ENCODE measurements at places on chromosomes 3 and 15.
A peak's percentile ranks its signal among the peaks of the same experiment; 100 is the strongest.

DNA sequence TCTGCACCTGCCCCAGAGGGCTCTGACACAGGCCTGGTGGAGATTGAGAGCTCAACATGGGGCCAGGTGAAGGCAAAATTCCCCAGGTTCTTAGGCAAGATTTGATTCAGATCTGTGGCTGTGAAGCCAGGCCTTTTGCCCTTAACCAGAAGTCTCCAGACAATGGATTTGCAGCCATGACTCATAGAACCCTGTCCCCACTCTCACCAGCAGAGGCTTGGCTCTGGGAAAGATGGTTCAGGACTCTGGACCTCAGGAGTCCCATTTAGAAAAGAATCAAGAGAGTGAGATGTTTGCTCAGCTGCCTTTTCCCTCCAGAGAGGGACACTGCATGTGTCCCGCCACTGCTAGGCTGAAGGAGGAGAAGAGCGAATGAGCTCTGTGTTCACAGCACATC, 361.4 kb upstream of the ICE2 start:
- no peak for DNase-seq

DNA sequence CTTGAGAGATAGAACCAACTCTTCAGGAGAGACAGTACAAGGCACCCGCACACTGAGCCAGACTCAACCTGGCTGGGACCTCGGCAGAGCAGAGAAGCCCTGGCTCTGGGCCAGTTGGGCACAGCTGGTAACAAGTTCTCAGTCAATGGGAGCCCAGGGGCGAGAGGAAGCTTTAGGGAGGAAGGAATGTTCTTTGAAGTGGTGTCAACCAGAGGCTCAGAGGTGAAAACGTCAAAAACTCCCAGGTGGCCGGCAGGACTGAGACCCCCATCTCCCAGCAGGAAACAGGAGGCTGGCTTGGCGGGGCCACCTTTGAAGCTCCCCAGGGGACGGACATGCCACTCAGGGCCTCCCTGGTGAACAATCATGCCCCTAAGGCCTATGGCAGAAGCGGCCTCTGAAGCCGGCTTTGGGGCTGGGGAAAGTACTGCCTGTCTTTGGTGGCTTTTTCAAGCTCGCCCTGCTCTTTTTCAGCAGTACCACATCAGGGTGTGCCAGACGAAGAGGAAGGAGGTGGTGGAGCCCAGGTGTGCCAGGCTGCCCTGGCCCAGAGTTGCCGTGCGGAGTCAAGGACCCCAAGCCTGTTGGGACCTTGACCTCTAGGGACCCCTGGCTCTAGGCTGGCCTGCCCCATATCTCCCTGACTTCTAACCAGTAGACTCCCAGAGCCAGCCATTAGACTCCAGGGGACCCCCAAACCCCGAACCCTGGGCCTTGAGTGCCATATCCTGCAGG, 16.7 kb upstream of the TBC1D21 start:
- no peak for DNase-seq

- no peak for DNase-seq
Observed at GRCh38 chr3:149619136-149619535, 38.7 kb downstream of the WWTR1 start.

GRCh38 chr3:53675022-53675697, 171.1 kb downstream of the CHDH start:
- no peak for DNase-seq

- no peak for DNase-seq
Observed at GRCh38 chr3:99325402-99325801, 313.0 kb upstream of the COL8A1 start.

DNA sequence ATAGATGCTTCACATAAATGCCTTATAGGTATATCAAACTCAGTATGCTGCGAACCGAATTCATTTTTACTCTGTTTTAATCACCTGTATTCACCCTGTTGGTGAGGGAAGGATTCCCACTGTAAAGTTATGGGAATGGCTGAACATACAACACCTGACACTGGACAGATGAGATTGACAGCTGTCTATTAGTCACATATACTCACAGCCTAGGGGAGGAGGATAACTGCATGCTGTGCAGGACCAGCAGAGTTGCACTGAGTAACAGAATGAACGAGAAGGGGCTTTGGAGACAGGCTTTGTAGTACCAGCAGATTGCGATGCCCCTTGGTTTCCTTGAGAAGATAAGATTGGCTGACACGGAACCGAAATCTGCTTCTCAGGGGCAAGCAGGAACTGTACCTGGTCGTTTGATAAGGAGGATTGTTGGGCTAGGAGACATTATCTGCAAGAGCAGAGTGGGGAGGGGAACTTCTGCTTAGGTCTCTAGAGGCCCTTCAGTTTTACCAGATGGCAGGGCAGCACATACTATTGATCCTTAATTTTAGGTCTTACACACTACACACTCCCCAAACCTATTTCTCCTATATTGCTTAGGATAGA, 43.5 kb upstream of the SLC22A13 start:
- DNase-seq: no peak

DNA sequence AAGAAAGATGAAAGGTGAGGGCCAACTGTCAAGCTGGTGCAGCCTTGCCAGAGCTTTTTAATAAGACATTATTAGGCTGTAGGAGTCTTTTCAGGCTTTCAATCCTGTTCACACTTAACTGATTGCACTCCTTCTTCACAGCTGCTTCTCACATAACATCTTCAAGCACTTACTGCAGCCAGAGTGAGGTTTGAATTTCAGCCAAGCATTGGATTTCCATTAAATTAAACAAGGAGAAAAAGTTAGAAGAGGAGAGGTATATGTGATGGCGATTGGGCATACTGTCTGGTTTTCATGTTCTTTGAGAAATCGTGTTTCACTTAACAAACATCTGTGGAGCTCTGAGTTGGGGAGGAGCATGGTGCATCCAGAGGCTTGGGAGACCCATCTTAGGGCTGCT, 392.8 kb upstream of the LRRC3B start:
- DNase-seq: no peak

GRCh38 chr15:78571382-78571781, 6.1 kb downstream of the CHRNA5 start:
- no peak for DNase-seq

- no peak for DNase-seq
Observed at GRCh38 chr3:194928831-194929577, 243.3 kb downstream of the FAM43A start.

DNA sequence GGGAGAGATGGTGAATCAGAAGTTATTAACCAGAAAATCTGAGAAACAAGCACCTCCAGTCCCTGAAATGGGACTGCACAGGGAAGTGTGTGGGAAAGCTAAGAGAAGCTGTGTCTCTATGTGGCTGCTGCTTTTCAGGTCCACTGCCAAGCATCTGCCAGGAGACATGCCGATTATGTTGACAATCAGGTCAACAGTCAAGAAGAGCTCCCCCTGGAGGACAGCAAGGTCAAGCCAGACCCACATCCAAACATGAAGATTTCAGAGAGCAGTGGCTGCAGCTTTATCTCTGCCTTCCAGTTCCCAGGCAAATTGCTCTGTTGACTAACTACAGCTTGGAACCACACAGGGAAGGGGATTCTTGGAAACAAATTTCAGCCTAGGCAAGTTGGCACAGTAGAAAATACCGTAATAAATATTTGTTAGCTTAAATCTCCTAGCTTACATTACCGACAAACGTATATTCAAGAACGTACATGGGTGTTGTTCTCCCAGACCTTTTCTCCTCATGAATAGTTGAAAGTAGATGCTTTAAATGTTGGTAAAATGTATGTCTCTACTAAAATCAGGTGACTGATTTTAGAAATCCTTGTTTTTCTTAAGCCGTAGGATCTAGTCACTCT, 394.5 kb upstream of the RARB start:
- no peak for DNase-seq

DNA sequence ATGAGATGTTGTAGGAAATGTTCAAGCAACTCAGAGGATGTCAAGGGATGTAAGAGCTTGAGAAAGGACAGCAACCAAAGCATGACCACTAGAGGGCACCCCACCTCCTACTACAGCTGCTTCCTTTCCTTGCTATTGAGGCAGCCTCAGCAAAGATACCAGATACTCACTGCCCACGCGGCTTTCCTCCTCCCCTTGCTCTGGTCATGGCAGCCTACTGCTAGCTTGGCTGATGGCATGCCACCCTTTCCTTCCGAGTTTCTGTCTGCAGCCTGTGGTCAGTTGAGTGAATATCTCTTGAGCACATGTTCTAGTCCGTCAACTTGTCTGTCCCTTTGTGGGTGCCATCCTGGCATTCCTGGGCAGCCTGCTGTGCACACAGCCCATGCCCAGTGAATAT, 4.4 kb upstream of the CXCR6 start:
- DNase-seq: peak; percentile 61

DNA sequence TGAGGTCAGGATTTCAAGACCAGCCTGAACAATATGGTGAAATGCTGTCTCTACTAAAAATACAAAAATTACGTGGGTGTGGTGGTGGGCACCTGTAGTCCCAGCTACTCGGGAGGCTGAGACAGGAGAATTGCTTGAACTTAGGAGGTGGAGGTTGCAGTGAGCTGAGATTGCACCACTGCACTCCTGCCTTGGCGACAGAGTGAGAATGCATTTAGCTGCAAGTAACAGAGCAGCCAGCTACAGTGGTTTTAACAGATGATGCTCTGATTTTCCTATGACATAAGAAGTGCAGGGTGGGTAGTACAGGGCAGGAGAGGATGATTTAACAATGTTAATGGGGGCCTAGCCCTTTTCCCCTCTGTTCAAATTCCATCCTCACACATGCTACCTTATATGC, 267.9 kb downstream of the RPLP1 start:
- no peak for DNase-seq

- no peak for DNase-seq
Observed at GRCh38 chr3:24043168-24043567, 98.1 kb downstream of the NR1D2 start.

DNA sequence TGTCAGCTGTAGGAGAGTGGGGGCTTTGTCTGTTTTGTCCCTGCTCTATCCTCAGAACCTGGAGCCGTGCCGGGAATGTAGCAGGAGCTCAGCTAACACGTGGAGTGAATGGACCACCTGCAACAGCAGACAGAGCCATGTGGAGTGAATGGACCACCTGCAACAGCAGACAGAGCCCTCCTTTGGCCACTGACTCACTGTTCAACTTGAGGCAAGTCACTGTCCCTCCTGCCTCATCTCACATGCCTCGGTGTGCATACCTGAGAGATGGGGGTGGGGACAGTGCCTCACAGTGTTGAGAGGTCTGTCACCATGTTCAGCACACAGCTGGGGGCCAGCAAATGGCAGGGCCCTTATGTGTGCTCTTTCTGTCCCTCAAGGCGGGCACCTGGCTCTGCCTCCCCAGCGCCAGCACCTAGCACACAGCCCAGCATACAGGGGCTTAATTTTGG, 27.9 kb downstream of the FEM1B start:
- DNase-seq: no peak

DNA sequence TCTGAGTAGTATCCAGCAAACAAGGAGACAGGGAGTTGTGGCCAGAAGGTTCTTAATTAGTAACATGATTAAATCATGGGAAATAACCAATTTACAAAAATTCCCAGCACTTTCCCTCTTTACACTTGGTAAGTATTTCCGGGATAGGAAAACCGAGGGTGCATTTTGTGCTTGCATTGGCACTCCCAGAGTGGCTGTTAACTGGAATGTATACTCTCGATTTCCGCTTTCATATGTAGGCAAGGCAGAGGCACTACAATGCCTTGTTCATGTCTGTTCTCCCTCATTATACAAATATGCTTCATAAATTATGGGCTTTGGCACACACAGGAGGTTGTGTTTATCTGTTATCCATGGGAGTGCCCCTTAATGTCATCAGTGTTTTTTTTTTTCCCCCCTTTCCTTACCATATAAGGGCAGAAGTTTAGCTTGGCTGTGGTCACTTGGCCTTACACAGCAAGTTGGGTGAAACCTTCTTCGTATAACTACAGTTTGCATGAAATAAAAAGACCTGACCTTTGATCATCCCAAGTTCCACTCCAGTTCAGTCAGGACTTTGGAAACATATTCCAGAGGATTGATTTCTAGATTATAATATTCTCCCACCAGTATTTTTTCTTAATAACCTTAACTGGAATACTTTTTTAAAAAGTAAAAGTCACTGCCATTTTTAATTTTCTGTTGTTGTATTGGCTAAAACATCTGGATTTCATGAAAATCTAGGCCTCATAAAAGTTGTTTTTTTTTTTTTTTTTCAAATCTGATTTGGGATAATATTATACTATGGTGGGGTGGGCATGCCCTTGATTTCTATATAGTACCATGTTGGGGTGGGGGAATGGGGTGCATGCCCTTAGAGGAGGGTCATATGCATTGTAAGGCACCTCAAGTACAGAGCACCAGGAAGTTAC, 8.9 kb downstream of the TPM1 start:
- DNase-seq: no peak

GRCh38 chr3:55341502-55342031, 145.5 kb downstream of the WNT5A start:
- no peak for DNase-seq

DNA sequence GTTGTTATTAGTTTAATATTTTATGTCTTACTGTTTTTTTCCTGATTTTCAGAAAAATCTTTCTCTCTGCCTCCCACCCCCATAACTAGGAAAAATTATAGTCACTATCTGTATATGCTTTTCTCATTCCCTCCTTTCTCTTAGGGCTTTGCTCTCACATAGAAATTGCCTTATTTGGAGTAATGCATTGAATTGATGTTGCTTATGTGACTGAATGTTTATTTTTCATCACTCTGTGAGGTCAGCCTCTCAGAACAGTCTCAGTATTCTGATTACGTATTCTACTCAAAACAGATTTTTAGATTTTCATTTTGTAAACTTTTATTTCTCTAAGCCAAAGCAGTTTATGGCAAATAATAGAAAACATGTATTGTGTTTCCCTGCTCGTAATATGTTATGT, 121.0 kb downstream of the SLMAP start:
- no peak for DNase-seq

- DNase-seq: no peak
Observed at GRCh38 chr3:157844800-157845565, 261.2 kb downstream of the SHOX2 start.

GRCh38 chr3:168475704-168476103, 380.0 kb upstream of the GOLIM4 start:
- no peak for DNase-seq

GRCh38 chr3:179513862-179514261, 48.9 kb upstream of the ACTL6A start:
- DNase-seq: no peak

- DNase-seq: no peak
Observed at GRCh38 chr3:140378571-140379340, 299.1 kb upstream of the TRIM42 start.

DNA sequence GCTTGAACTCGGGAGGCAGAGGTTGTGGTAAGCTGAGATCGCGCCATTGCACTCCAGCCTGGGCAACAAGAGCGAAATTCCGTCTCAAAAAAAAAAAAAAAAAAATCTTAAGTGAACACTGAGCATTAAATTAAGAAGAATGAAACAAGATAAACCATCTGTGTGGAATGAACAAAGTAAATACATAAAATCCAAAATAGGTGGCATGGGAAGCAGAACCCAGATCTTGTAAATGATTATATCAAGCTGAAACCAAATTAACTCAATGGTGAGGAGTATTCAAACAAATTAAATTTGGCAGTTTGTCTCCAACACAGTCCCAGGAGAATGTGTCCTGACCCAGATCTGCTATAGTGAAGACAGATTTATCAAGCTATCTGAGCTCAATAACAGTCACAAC, 32.1 kb downstream of the STAG1 start:
- DNase-seq: no peak

- no peak for DNase-seq
Observed at GRCh38 chr3:77685713-77686112, 645.8 kb downstream of the ROBO2 start.

GRCh38 chr3:107855710-107856109, 235.1 kb downstream of the CD47 start:
- no peak for DNase-seq

- DNase-seq: no peak
Observed at GRCh38 chr3:10284496-10284895, 8.3 kb downstream of the GHRL start.

GRCh38 chr15:69279636-69280035, 19.1 kb upstream of the PAQR5 start:
- DNase-seq: no peak

- no peak for DNase-seq
Observed at GRCh38 chr15:47513471-47513870, 203.8 kb upstream of the SEMA6D start.
